Nucleus accumbens (tissue), 56 donors: ENCODE measurements at places on chromosomes 5 and 9.
A peak's percentile ranks its signal among the peaks of the same experiment; 100 is the strongest.

DNA sequence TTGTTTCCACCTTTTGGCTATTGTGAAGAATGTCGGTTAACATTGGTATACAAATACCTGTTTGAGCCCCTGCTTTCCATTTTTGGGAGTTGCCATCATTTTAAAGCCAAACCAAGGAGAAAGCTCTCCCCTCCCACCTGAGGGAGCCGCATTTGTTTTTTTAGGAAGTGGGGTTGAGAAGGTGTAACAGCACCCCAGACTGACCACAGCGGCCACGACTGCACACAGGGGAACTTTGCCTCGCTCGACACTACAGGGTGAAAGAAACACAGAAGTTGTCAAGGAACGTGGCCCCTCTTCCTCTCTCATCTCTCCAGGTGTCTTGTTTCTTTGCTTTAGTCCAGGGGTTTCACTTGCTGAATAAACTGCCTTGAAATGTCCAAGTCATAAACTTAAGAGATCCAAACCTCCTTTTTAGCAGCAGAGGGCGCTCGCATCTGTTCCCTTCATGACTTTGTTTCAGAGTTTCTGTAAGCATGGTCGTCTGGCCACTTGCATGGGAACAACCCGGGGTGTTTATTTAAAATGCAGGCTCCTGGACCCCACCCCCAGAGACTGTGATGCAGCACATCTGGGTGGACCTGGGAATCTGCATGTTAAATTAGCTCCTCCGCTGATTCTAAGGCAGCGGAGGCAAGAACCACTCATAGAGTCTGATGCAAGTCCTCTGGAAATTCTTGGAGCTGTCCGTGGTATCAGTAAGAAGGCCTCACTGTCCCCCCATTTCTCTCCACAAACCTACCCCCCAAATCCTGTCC is 2.1 kb upstream of the TTLL11 start:
- DNase-seq, result no peak

- no peak for DNase-seq
Measured at GRCh38 chr9:116541402-116541801, 145.7 kb upstream of the TRIM32 start.

- DNase-seq, result no peak
Measured at GRCh38 chr5:1278656-1279442, 16.0 kb downstream of the TERT start.

DNA sequence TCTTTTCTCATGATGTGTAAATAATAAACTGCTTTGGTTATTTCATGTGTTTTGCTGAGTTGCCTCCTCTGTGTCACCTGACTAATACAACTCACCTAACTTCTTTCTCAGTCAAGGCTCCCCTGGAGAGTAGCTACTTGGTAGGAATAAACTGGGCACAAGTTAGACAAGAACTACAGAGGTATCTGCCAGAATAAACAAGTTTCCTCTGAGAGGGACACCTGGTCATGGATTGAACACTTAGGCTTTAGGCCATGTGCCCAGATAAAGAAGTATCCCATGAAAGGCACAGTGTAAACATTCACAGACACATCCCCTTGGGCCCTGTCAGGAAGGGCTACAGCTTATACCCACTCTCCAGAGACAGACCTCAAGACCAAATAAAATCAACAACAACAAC is 532.5 kb downstream of the KIF4B start:
- no peak for DNase-seq

- no peak for DNase-seq
Measured at GRCh38 chr9:124344291-124345050, 70.8 kb downstream of the PSMB7 start.

DNA sequence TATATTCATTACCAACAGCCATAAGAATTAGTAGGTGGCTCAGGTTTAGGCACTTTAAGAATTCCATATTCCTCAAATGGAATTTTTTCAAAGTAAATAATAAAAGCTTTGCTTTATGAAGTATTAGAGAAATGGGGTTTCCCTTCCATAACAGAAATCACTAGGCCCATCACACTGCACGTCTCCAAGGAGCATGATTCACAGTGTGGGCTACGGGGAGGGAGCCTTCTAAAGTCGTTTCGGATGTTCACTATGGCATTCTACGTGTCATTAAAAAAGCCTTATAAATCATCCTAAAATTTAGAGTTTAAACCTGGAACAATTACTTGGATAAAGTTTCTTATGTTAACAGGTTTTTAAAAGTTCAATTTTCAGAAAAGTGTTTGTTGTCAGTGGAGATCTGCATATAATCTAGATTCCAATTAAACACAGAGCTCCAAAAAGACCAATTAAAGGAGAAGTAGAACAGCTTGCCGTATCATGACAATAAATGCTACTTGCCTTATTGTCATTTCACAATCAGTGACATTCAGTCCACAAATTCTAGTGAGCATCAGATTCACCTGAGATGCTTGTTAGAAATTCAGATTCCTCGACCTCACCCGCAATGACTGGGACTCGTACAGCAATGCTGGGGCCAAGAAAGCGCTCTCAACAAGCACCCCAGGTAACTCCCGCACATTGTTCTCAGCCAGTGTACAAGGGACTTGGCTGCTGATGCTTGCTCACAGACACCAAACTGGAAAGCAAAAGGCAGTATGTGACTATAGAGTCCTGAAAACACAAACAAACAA is 115.7 kb downstream of the NFIB start:
- no peak for DNase-seq

GRCh38 chr9:131960851-131961495 is 118.7 kb downstream of the MED27 start:
- DNase-seq, result peak; percentile 34

DNA sequence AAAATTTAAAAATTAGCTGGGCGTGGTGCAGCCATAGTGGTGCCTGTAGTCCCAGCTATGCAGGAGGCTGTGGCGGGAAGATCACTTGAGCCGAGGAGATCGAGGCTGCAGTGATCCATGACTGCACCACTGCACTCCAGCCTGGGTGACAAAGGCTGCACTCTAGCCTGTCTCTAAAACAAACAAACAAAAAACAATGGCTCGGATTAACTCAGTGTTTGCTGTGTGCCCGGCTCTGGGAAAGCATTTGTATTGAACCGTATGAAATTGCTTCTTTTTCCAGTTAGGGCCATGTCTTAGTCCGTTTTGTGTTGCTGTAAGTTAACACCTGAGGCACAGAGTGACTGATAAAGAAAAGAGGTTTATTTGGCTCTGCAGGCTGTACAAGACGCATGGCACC is 62.6 kb downstream of the CFAP77 start:
- DNase-seq, result no peak

DNA sequence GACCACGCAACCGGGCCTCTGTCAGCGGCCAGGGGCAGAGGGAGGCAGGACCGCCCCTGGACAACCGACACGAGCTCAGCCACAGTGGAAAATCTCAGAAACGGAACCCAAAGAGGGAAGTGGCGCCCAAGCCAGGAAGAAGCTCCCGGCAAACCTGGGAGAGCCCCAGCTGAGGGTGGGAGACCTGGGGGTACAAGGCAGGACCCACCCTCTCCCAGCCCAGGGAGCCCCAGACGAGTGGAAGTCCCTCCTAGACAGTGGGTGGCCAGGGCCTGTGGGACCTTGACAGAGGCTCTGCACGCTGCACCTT is 3.0 kb downstream of the SLC12A7 start:
- DNase-seq, result no peak

GRCh38 chr9:107789001-107789700 is 299.6 kb upstream of the KLF4 start:
- DNase-seq, result no peak
